Putamen (tissue), 1 donor: ENCODE measurements at places on chromosomes 4 and X.

GRCh38 chr4:87045234-87045558 lies 110.4 kb downstream of the AFF1 start:
- DNase-seq = no peak

GRCh38 chrX:3348191-3348590 lies 1.7 kb upstream of the MXRA5 start:
- no peak for DNase-seq

- peak; percentile 12 for DNase-seq
Measured at GRCh38 chr4:123443401-123444289, 47.0 kb downstream of the SPRY1 start.

- DNase-seq = no peak
Measured at GRCh38 chr4:181416966-181417365, 826.2 kb upstream of the TENM3 start.

DNA sequence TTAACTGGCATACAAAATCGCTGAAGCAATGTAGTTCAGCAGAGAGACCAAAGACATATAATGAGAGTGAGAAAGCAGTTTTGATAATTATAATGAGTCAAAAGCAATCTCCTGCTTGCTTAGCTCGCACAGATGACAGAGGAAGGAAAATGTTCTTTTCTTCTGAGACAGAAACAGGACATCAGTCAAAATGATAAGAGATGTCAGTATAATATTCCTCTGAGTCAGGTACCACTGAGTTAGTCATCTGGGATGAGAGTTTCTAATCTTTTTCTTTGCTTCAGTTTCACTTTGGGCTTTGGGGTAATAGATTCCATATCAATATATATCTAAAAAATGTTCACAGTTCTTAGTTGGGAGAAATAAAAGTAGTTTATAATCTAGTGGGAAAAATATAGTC lies 387.2 kb downstream of the PCDH7 start:
- DNase-seq = peak; percentile 45

- DNase-seq = no peak
Measured at GRCh38 chr4:38610521-38610920, 53.5 kb upstream of the KLF3 start.

GRCh38 chrX:46408553-46409407 lies 136.4 kb downstream of the ZNF674 start:
- peak; percentile 55 for DNase-seq

DNA sequence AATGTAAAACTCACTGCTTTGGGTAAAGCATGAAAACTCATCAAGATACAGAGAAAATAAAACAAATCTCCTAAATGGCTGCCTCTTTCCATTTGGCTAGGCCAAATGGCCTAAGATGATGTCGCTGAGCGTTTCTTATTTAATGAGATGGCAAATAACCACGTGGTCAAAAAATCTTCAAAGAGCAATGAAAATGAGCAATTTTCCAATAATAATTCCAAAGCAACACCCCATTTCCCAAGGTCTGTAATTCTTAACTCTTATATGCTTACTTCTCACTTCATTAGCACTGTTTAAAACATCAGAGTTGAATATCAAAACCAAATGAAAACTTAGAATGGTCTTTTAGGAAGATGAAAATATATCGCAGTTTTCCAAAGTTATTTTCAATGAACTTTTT lies 222.3 kb upstream of the MID1 start:
- no peak for DNase-seq

GRCh38 chrX:15202454-15203177 lies 67.3 kb downstream of the ASB9 start:
- peak; percentile 2 for DNase-seq

DNA sequence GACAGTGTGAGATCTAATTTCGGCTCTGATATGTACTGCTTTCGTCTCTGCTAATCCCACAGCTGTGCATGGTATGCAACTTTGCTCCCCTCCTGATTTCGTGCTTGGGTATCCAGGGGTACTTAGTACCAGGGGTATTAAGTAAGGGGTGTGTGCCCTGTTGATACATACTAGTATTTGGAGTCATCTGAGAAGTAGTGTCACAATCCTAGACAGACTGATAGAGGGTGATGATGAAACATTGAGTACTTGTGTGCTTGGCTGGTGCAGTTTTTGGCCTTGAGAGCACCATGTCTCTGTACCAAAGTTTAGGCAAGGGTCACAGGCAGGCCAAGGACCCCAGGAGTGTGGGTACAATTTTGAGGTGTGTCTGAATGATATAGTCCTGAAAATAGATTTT lies 10.9 kb downstream of the GPAT3 start:
- DNase-seq = no peak

DNA sequence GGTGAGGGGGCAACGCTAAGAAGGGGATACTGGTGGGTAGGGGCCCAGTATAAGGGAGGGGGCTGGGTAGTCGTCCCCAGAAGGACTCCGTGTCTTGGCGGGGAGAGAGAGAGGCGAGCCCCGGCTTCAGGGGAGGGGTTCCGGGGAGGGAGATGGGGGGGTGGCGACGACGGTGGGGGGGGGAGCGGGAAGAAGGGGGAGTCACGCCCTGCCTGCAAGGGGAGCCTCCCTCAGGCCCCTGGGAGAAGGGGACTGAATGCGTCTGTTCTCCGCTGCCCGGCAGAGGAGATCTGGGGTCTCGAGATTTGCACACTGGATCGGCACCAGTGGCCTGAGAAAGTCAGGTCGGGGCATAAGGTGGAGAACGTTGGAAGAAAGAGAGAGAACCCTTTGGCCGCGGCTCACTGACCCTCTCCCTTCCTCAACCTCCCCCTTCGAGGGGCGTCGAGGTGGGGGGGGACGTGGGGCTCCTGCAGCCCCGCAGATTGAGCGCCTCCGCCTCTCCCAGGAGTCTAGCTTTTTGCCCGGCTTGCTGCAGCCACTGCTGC lies 609 bp upstream of the BCORL1 start:
- no peak for DNase-seq

- DNase-seq = no peak
Measured at GRCh38 chrX:4876268-4876667, 1162.8 kb upstream of the PRKX start.

GRCh38 chr4:33054656-33055196 lies 2334.6 kb downstream of the PCDH7 start:
- DNase-seq = no peak
